ENCODE measurements at places on chromosomes 4 and X.

GRCh38 chr4:99394896-99395295 is 40.2 kb downstream of the ADH7 start:
- DNase-seq, result no peak

GRCh38 chrX:11792461-11793421 is 34.7 kb downstream of the MSL3 start:
- peak; percentile 20 for DNase-seq

GRCh38 chr4:10081218-10081606 is 35.4 kb downstream of the WDR1 start:
- DNase-seq, result no peak

- no peak for DNase-seq
Observed at GRCh38 chrX:150361070-150361776, 1.9 kb upstream of the MAMLD1 start.

GRCh38 chrX:119266364-119266995 is 30.4 kb downstream of the PGRMC1 start:
- DNase-seq, result no peak

DNA sequence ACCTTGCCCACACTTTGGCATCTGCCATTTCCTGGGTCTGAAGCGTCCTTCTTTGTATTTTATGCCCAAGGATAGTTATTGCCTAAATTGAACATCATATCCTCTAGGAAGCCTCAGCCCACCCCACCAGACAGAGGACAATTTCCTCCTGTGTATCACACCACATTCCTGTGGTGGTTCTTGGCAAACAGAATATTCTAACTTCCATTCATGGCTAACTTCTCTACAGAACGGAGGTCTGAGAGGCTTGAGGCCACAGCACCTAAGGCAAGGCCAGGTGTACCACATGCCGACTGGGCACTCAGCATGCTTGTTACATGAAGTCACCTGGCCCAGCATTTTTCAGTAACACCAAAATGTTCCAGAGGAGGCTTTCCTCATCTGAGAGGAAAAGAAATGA is 42.4 kb downstream of the CD99L2 start:
- no peak for DNase-seq

GRCh38 chrX:26146024-26146423 is 7.9 kb downstream of the MAGEB18 start:
- DNase-seq, result no peak

DNA sequence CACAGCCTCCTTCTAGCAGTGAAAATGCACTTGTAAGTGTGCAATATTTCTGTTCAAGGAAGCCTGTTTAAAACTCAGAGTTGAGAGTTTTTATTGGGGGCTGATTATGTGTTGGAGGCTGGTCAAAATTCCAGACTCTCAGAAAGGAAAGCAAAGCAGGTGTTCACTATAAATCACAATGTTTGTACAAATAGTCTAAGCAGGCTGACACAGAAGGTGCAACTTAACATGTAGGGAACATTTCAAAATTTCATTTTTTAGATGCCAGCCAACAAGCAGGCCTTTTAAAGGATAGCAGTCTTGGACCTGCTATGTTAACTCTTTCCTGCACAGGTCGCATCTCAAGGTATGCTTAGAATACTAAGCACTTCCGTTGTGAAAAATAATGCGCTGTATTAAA is 112.3 kb upstream of the IL13RA1 start:
- no peak for DNase-seq

GRCh38 chrX:71098302-71098701 is 2.7 kb downstream of the FOXO4 start:
- peak; percentile 63 for DNase-seq

- DNase-seq, result no peak
Observed at GRCh38 chr4:25769251-25769650, 93.5 kb downstream of the SEL1L3 start.

GRCh38 chr4:23458054-23458453 is 431.8 kb downstream of the PPARGC1A start:
- no peak for DNase-seq

DNA sequence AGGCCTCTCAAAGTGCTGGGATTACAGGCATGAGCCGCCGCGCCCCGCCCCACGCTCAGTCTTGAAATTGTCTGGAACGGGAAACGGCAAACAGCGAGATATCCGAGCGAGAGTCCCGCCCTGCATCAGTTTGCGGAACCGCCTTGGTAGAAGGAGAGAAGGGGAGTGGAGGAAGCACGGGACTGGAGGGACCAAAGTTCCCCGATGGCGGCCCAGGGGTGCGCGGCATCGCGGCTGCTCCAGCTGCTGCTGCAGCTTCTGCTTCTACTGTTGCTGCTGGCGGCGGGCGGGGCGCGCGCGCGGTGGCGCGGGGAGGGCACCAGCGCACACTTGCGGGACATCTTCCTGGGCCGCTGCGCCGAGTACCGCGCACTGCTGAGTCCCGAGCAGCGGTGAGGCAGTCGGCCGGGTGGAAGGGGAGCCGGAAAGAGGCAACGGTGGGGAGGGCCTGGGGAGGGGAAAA is at the start of gene BST1:
TSS of gene BST1 (plus strand) at position 125 of the 463 bp plus-strand sequence. CDS start at position 205, 80 bp downstream.
- no peak for DNase-seq

DNA sequence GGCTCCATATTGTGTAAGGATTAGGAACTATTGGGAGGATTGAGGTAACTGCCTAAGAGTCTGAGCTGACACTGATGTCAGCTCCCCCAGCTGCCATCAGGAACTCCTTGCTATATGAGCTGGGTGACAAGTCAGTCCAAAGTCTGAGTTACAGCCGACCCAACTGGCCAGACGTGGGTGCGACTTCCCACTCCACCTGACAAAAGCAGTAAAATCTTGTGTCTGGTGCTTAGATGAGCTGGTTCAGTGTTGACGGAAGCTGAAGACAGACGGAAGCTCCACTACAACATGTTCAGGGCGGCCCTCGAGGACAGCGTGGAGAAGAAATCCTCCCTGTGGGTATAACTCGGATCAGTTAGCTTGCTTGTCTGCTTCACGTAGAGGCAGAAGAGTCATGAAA is 22.8 kb upstream of the NAT8L start:
- DNase-seq, result no peak

- DNase-seq, result no peak
Observed at GRCh38 chr4:172989984-172990820, 178.4 kb upstream of the GALNT7 start.

DNA sequence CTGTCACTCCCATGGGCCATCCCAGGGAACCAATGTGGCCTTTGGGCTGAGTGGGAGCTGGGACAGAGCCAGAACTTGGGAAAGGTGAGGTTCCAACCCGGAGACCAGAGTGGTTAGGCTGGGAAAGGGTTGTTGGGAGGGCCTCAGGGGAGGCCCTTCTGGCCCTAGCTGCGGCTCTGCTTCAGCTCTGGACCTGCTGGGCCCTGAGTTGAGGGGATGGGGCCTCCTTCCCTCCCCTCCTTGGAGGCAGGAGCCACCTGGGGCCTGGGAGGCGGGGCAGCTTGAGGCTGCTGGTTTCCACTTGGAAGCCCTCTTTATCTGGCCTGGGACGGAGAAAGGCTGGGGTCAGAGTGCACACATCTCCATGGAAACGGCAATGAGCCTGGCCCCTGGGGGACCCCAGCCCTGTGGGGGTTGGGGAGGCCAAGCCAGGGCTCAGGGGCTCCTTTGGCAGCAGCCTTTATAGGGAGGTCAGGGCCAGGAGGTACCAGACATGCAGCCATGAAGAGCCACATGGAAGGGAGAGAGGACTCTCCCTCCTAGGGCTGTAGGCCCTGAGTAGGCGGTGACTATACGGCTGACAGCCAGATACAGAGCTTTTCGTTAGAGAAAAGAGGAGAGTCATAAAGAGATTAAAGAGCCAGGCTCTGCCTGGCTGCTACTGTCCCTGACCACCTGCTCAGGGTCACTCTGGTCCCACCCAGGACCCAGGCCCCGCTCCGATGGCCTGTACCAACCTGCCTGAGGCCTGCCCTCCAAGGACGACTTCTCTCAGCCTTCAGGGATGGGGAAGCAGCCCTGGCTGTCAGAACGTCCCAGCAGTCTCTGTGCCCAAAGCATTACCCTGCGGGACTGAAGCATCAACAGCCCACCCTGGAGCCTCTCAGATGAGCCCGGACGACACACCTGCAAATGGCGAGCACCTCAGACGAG is 6.9 kb upstream of the NSD2 start:
- no peak for DNase-seq

DNA sequence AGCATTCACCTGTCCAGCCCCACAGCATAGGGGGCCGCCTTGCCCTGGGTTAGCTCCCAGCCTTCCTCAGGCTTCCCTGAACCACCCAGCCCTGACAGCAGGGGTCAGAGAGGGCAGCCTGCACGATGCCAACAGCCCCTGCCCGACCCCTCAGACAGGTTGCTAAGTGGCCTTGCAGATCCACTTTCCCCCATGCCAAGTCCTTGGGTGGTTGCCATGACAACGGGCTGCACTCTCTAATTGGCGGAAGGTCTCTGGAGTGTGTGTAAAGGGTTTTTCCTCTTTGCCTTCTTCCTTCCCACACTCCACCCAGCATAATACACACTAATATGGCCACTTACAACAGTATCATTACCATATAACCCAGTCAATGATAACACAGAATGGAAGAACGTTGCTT is 99.6 kb upstream of the AFAP1 start:
- DNase-seq, result no peak

- DNase-seq, result no peak
Observed at GRCh38 chr4:145957302-145957701, 18.7 kb upstream of the ZNF827 start.

DNA sequence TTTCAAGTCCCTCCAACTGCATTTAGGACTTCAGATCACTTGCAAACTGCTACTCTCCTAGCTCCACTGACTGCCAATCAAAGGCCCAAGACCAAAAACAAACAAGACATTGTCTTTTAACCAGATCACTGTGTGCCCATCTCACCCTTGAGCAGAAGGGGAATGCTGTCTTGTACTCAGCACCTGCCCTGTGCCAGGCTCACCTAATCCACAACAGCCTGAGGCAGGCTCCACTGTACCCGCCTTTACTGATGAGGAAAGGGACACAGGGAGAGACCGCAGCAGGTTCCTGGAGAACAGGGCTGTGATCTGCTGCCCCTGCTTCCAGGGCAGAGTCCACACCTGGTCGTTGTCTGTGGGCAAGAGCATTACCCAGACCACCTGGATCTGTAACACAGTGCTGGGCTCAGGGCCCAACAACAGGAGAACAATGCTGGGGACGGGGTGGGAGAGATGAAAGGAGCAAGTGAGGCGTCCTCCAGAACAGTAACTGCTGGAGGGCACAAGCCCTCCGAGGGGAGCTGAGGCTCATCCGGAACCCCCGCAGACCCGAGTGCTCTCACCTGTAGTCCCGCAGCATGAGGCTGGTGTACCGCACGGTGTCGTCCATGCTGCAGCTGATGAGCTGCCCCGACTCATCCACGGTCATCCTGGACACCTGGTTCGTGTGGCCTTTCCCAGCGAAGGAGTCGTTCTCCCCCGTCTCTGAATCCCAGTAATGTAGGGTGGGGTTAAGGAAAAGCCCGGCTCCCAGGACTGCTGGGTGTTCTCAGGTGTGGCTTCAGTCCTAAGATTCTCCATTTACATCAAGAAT is 33.9 kb downstream of the WDR1 start:
- no peak for DNase-seq

- DNase-seq, result no peak
Observed at GRCh38 chr4:164591666-164592065, 162.3 kb upstream of the SMIM31 start.

GRCh38 chr4:92304606-92305005 is 840 bp downstream of the GRID2 start:
- DNase-seq, result no peak

DNA sequence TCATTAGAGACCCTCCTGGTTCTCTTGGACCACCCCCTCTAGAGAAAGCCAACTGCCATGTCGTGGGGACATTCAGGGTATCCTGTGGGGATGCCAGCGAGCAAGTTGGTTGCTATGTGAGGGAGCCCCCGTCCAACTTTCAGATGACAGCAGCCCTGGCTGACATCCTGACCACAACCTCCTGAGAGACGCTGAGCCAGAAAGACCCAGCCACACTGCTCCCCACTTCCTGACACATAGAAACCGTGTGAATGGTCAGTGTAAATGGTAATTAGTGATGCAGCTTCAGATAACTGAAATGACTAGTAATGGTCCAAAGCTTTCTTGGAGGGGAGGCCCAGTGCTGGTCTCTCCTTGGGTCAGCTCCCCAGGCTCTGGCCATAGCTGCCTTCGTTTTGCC is 10.8 kb downstream of the CLCN4 start:
- no peak for DNase-seq

DNA sequence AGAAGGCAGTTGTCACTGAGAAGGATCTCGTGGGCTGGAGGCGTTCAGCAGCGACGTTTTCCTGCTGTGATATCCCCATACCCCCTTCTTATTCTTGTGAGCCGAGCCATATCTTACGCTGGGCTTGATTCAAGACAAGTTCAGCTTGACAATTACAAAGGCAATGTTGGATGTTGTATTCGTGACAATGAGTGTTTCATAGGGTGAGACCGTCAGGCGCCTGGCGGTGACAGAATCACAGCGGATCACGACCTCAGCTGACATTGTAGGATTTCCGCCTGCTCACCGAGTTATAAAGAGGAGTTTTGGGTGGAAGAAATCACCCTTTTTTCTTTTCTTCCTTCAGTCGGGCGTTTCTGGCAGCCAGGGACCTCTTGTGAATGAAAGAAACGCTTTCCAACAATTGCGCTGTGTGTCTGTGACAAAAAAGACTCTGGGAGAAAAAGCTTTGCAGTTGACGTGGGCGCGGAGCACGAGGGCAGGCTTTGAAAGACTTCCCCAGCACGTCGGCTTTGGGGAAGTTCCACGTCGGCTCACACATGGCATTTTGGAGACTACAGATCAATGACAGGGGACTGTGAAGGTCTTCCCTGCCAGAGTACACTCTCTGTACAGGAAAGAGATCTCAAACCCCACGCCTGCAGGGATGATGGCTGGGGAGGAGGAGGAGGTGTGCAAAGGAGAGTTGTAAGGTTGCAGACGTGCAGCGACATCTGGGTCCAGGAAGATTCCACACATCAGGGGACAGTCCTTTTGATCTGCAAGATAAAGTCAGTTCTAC is 135.4 kb downstream of the CRLF2 start:
- no peak for DNase-seq

DNA sequence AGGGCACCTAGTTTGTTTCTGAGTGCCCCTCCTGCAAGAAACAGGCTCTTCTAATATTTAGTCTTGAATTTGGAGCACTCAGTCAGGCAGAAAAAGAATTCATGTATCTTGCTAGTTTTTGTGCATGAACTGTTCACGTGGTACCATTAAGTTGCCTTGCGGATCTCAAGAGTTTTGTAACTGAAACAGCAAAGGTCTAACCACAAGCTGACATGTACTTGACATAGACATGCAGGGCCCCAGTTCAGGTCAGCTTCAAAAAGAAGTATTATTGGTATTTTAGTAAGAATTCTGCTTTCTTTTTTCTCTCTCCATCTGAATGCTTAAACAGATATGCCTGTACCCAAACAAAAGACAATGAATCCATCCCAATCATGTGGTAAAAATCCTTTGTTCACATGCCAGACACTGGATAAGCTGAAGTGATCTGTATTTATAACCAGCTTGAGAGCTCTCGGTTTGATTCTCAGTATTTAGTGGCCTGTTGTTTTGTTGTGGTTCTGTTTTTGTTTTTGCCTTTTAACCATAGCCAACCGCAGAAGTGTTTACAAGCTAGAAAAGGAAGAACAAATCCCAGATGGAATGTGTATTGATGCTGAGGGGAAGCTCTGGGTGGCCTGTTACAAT is 13.0 kb downstream of the RGN start:
- no peak for DNase-seq

- no peak for DNase-seq
Observed at GRCh38 chr4:56654238-56654632, 26.9 kb downstream of the HOPX start.

GRCh38 chrX:153410373-153410772 is 899 bp upstream of the ZFP92 start:
- DNase-seq, result no peak

Data from stimulated activated CD8-positive, alpha-beta memory T cell treated with anti-CD3 and anti-CD28 coated beads, Interleukin-4, amount 100 ng/mL, for 4 hours (primary cell).